ENCODE measurements at places on chromosomes 1 and 21. TPM values are rescaled to one million over a fixed set of nuclear protein-coding genes. Genes with fewer than 3 reads are reported as not detected.

DNA sequence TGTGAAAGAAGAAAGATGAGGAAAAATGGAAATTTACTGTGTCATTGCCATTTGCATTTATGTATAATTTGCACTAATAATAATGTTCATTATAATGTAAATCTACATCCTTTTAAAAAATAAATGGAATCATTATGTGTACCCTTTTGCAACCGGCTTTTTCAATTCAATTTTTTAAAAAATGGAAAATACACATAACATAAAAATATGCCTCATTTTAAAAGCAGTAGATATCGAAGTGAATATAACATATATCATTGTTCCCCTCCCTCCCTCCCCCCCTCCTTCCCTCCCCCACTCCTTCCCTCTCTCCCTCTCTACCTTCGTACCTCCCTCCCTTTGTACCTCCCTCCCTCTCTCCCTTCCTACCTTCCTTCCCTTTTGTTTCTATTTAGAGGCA, 33.0 kb downstream of the UBE4B start:
- DNase-seq = no peak

- DNase-seq = no peak
Observed at GRCh38 chr21:44681861-44682579, at the start of gene KRTAP12-1. TSS of gene KRTAP12-1 (minus strand) at chr21:44682163. CDS start at chr21:44682123, 40 bp downstream.

- no peak for DNase-seq
Observed at GRCh38 chr1:204626381-204626780, 59.2 kb downstream of the LRRN2 start.

DNA sequence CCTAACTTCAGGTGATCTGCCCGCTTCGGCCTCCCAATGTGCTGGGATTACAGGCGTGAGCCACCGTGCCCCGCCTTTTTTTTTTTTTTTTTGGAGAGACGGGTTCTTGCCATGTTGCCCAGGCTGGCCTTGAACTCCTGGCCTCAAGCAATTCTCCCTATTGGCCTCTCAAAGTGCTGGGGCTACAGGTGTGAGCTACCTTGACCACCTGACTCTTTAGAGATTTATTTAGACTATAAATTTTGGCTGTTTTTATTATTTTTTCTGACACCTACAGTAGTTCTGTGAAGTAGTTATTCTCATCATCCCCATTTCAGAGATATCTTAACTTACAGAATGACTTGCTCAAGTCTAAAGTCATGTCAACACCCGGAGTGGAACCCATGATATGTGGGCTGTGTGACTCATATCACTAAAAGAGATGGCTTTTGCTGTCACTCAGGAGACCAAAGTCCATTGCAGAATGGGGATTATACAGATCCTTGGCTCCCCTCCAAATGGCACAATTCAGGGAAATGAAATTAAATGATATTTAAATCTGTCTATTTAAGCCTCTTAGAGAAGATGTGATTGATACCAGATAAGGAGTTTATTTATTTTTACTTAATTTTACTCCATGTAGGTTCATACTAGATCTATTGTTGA, 93.2 kb downstream of the CTH start:
- DNase-seq = no peak

- peak; percentile 25 for DNase-seq
Observed at GRCh38 chr1:176656257-176656995, 193.5 kb downstream of the PAPPA2 start.

- DNase-seq = no peak
Observed at GRCh38 chr1:10939654-10940450, 72.6 kb upstream of the TARDBP start.

DNA sequence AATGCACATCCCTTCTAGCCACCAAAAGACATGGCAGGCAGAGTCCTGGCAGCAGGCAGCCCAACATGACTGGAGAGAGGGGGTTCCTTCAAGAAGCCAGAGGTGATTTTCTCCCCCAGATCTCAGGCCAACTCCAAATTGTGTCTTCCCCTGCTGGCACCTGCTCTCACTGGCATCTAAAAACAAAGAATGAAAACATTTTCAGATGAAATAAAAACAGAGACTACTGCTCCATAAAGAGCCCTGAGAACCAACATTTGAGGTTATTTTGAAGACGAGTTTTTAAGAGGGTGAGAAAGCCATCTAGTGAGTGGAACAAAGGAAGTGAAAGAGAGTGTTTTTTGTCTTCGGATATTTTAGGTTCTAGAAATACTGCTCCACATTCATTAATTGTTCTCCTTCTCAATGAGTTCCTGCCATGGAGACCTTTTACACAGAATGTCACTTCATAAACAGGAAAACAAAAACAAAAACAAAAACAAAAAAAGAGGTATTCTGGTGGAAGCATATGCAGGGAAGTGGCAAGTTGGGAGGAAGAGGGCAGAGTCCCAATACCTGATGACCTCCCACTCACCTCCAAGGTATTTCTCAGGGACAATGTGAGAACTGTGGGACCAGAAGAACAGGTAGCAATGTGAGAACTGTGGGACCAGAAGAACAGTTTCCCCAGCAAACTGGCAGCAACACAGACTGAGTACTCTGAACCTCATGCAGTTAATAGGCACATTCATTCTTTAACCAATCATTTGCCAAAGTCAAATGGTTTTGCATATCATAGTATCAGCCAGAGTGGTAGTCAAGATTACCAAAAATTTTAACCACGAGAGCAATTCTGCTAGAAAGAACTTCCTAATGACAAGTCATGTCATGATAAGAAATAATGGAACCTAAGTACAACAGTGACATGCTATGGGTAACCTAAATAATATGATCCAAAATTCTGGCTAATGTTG, 50.0 kb downstream of the KIAA0319L start:
- DNase-seq = no peak

- no peak for DNase-seq
Observed at GRCh38 chr1:67991546-67991945, 58.9 kb downstream of the DIRAS3 start.

DNA sequence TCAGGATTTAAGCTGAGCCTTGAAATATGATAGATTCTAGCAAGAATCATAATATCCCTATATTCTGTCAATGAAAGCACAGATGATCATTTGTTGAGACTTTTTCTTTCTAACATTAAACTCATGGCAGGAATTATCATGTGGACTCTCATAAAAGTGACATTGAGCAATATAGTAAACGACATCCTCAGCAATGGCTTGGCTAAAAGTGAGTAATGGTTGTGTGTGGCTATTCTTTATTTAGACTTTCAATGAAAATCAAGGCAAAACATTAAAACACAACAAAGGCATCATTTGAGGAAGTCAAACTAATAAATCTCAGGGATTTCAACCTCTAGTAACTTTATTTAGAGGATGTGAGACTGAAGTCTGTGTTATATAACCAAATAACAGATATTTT, 257.8 kb upstream of the ADGRL4 start:
- no peak for DNase-seq

- DNase-seq = no peak
Observed at GRCh38 chr1:228463009-228463558, 24.1 kb upstream of the RNF187 start.

DNA sequence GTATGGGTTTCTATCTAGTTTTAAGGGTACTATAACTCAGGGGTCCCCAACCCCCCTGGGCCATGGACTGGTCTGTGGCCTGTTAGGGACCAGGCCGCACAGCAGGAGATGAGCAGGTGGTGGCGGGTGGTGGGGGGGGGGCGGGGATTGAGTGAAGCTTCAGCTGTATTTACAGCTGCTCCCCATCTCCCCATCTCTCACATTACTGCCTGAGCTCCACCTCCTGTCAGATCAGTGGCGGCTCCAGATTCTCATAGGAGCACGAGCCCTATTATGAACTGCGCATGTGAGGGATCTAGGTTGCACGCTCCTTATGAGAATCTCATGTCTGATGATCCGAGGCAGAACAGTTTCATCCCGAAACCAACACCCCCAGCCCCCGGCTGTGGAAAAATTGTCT, 95.1 kb upstream of the SLC45A1 start:
- no peak for DNase-seq

DNA sequence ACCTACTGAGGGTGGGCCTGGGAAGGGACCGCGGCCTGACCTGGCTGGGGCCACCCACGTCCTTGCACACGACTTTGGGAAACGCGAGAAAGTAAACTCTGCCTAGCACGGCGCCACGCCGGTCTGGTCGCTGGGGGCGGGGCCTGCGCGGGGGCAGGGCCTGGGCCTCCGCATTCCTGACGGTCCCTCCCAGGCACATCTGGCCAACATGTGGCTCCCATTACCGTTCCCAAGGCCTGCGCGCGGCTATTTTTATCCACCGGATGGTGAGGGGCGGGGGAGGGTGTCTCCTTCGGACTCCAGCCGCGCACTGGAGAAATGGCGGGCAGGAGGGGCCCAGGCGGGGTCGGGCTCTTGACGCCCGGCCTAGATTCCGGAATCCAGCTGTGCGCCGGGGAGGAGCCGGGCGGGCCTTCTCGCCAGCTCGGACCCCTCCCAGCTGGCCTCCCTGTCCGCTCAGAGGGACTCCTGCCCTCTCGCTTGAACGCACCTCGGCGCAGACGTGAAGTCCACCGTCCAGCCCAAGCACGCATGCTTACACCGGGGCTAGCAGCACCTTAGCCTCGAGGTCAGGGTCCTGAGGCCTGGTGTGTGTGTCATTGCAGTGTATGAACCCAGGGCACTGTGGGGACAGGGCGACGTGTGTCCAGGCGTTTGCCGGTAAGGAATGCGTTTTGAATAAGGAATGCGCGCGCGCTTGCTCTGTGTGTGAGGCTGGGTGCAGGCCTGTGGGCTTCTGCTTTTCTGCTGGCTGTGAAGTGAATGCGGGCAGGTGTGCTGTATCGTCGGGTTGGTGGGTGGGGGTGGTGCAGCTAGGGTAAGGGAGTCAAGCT, 2.1 kb downstream of the EVA1B start:
- peak; percentile 94 for DNase-seq

GRCh38 chr1:168947041-168947440, 159.4 kb upstream of the ATP1B1 start:
- no peak for DNase-seq

GRCh38 chr1:30521261-30521865, 202.0 kb downstream of the MATN1 start:
- DNase-seq = peak; percentile 10

- DNase-seq = no peak
Observed at GRCh38 chr1:114328361-114328904, 174.8 kb upstream of the SYT6 start.

- no peak for DNase-seq
Observed at GRCh38 chr1:93753791-93754763, 72.4 kb upstream of the BCAR3 start.

GRCh38 chr1:212749821-212750535, 41.6 kb downstream of the NSL1 start:
- no peak for DNase-seq

DNA sequence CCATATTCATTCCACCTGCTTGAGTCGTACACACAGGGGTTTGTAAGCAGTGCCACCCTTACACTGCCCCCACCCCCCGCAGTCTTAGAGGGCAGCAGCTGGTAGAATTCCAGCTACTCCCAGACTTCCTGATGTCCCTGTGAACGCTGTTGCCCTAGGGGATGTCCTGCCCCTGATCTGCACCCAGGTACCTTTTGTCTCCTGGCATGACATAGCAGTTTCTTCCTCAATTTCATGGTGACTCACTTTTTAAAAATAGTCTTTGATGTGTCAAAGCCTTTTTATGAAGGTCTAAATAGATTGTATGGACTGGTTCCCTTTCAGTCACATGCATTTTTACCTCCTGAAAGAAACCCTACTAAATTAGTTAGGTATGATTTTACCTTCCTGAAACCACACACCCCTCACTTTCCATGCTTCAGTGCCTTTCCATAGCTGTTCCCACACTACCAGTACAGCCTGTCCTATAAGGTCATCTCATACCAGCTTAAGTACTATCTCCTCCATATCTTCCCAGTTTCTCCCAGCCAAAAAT, 76.4 kb downstream of the ST3GAL3 start:
- no peak for DNase-seq

DNA sequence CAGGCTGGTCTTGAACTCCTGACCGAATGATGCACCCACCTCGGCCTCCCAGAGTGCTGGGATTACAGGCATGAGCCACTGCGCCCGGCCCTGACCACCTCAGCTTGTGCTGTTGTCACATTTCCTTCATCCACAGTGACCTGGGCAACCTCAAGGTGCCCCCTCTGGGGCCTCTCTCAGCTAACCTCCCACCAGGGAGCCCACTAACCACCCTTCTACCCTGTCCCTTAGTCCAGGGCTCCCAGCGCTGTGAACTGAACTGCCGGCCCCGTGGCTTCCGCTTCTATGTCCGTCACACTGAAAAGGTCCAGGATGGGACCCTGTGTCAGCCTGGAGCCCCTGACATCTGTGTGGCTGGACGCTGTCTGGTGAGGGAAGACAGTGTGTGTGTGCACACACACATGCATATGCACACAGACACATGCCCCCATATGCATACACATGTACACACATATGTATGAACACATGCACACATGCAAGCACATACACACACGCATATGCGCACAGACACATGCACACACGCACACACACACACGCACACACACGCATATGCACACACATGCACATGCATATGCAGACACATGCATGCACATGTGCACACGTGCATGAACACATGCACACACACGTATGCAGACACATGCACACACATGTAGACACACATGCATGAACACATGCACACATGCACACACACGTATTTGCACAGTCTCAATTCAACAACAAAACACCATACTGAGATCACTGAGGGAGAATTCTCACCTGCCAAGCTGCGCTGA, 6.2 kb downstream of the ADAMTSL4 start:
- no peak for DNase-seq

- no peak for DNase-seq
Observed at GRCh38 chr1:32466761-32467160, 1.9 kb downstream of the ZBTB8B start.

GRCh38 chr1:209567698-209568175, 15.8 kb upstream of the CAMK1G start:
- DNase-seq = no peak

DNA sequence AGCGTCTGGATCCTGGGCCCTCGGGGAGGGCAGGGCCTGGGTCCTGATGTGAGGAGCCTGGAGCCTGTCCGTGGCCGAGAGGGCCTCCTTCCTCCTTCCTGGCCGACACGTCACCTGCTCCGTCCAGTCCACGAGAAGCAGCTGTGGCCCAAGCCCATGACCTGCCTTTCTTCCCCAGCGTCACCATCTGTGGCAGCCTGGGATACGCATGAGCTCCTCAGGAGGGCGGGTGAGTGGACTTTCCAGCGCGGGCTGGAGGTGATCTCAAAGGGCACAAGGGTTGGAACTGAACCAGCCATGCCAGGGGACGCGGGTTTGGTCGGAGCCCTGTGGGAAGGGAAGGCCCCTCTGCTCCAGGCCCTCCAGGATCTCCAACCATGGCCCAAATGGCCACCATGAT, 90.4 kb downstream of the DHRS3 start:
- DNase-seq = peak; percentile 10

GRCh38 chr1:241163363-241163762, 193.6 kb downstream of the RGS7 start:
- DNase-seq = no peak

DNA sequence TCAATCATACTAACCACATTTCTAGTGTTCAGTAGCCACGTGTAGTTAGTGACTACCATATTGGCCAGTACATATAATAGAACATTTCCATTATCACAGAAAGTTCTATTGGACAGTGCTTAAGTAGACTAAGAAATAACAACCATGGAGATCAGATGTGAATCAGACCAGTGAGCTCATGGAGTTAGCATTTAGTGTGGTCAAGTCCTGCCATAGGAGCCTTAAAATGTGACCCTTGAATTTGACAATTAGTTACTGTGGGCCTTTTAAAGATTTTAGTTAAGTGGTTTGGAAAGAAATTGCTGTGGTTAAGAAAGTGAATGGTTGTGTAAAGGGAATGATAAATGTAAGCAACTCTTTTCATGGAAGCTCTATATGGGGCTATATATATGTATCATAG, 123.4 kb downstream of the POU2F1 start:
- DNase-seq = no peak

Gene TARDBP
- total RNA-seq = 617 TPM

Gene TCP10L
- not detected for total RNA-seq

Gene DHCR24
- 16.7 TPM for total RNA-seq

Gene USP24
- 62.6 TPM for total RNA-seq

Gene MPL
- total RNA-seq = not detected

Gene WNT3A
- total RNA-seq = not detected

Gene SYTL1
- 11.3 TPM for total RNA-seq

Measured in uterus (tissue), 4 donors.